Activated T-helper 1 cell treated with anti-CD3 and anti-CD28 coated beads, Interleukin-12 subunit alpha, Interleukin-12 subunit beta, Interleukin-2, Interleukin-4 antibody, amounts not matched to agents 30 ng/mL and 10 ng/mL and 1 ng/mL, durations not matched to agents 14 hours and 24 hours and 36 hours (primary cell): ENCODE measurements at places on chromosomes 7 and 10. TPM values are rescaled to one million over a fixed set of nuclear protein-coding genes. Genes with fewer than 3 reads are reported as not detected.
A peak's percentile ranks its signal among the peaks of the same experiment; 100 is the strongest.

- H3K27ac ChIP-seq = no peak overlapping the region
- H3K27me3 ChIP-seq = peaks cover 36% of the 10 kb centered on the region
- no peaks in the 10 kb centered on the region for H3K36me3 ChIP-seq
Observed at GRCh38 chr7:82441669-82442478, 1.7 kb downstream of the CACNA2D1 start.

GRCh38 chr7:32958046-32959025 lies 1.1 kb downstream of the FKBP9 start:
- H3K27ac ChIP-seq = peak overlapping the region; percentile 2
- H3K4me3 ChIP-seq = peak overlapping the region; percentile 79
- DNase-seq = no peak

- no peak overlapping the region for H3K4me3 ChIP-seq
- no peaks in the 10 kb centered on the region for H3K4me1 ChIP-seq
- H3K27me3 ChIP-seq = peaks cover 7% of the 10 kb centered on the region
- no peak for DNase-seq
Observed at GRCh38 chr10:490891-491571, 198.4 kb downstream of the DIP2C start.

The ERVW-1 gene
- not detected in 2 replicates for total RNA-seq

DNA sequence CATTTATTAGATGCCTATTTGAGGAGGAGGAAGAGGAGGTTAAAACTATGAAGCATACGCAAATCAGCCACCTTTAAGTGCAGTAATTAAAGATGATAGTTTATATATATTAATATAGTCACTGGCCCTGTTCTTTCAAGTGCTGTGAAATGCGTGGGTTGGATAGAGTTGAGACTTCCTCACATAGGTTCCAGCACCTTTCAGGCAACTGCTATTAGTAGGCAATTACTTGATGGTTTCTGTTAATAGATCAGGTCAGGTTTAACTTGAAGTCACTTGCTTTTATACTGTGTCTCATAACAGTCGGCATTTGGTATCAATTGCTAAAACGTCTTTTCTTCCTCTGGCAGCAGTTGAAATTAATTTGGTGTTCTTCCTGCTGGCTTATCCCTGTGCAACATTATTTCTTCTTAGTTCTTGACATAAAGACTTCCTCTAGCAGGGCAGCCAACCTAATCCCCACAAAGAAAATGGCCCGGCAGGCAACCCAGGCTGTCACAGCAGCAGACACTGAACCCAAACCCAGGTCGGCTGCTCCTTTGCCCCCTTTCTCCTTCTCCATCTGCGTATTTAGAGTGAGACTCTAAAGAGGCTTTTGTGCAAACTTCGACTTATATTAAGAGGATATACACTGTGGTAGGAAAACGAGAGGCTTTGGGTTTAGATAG lies 35.3 kb upstream of the BET1 start:
- no peaks in the 10 kb centered on the region for H3K4me1 ChIP-seq
- no peak overlapping the region for H3K4me3 ChIP-seq
- peaks cover 16% of the 10 kb centered on the region for H3K27me3 ChIP-seq
- H3K27ac ChIP-seq = no peak overlapping the region

- peaks cover 10% of the 10 kb centered on the region for H3K36me3 ChIP-seq
- no peaks in the 10 kb centered on the region for H3K4me1 ChIP-seq
- no peak overlapping the region for H3K4me3 ChIP-seq
Observed at GRCh38 chr7:108492742-108493141, 33.2 kb downstream of the PNPLA8 start.

GRCh38 chr7:142567201-142568075 lies 181.8 kb upstream of the PRSS1 start:
- no peaks in the 10 kb centered on the region for H3K4me1 ChIP-seq
- no peak for DNase-seq
- no peak overlapping the region for H3K27ac ChIP-seq

GRCh38 chr7:127844707-127845331 lies 186.4 kb downstream of the LRRC4 start:
- H3K27me3 ChIP-seq = no peaks in the 10 kb centered on the region
- H3K36me3 ChIP-seq = peaks cover 42% of the 10 kb centered on the region
- no peak overlapping the region for H3K4me3 ChIP-seq
- peaks cover 22% of the 10 kb centered on the region for H3K4me1 ChIP-seq

GRCh38 chr10:34358729-34359434 lies 456.2 kb downstream of the PARD3 start:
- peaks cover 2% of the 10 kb centered on the region for H3K27me3 ChIP-seq
- H3K4me3 ChIP-seq = no peak overlapping the region
- H3K36me3 ChIP-seq = no peaks in the 10 kb centered on the region
- no peaks in the 10 kb centered on the region for H3K4me1 ChIP-seq

The CRYGN gene
- total RNA-seq = 0.22 TPM in 1 of 2 replicates, not detected in the other

DNA sequence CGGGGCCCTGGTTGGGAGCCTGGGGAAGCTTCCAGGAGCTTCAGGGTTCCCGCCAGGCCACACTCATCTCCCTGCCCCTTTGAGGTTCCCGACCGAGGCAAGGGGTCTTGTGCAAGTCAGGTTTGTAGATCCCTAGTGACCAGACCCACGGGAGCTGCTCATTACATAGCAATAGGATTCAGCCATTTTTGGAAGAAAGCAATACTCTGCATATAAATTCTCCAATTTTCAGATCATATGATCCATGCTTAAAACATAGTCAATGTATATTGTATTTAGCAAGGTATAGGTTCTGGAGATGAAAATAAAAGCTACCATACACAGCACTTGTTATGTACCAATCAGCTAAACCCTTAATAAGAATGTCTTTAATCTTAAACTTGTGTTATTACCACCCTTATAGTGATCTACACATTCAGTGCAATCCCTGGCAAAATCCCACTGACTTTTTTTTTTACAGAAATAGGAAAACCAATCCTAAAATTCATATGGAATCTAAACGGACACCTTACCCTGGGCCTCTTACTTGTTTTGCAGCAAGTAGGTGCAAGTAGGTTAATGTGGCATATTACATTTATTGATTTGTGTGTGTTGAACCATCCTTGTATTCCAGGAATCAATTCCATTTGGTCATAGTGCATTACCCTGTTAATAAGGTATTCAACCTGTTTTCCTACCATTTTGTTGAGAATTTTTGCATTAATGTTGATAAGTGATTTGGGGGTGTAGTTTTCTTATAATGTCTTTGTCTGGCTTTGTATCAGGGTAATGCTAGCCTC lies 13.8 kb upstream of the FKBP9 start:
- DNase-seq = no peak
- H3K36me3 ChIP-seq = peaks cover 17% of the 10 kb centered on the region
- H3K27ac ChIP-seq = peak overlapping the region; percentile 76
- peak overlapping the region; percentile 70 for H3K4me3 ChIP-seq
- H3K27me3 ChIP-seq = peaks cover 15% of the 10 kb centered on the region

DNA sequence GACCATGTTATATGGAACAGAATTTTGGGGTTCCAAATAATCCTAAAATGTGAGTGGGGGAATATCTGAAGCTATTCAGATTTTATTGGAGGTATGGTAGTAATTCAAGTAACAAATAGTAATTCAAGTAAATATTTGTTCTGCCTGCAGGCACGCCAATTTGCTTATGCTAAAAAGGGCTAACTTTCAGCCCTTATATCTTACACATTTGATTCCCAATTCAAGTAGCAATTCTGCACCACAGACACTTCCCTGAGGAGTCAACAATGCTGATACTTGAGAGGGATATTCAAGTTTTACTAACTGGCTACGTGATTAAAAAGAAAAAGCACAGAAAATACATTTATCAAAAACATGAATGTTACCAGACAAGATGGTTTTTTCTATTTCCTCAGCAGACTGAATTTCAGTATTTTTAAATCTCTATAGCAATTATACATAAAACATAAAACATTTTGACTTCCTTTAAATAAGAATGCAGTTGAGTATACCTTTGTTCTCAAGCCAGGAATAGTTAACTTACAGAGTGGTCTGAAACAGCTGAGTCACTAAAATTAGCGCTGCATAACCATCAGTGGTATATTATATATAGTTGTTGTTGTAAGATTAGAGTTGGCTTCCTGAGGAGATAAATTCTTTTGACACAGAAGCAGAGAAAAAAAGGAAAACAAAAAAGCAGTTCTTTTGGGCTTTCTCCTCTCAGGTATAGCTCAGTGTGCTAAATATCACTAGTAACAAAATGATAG lies 33.9 kb downstream of the MTPN start:
- H3K27me3 ChIP-seq = no peaks in the 10 kb centered on the region
- H3K36me3 ChIP-seq = peaks cover 14% of the 10 kb centered on the region
- no peak overlapping the region for H3K27ac ChIP-seq
- peaks cover 22% of the 10 kb centered on the region for H3K4me1 ChIP-seq
- DNase-seq = no peak
